Esophagus muscularis mucosa (tissue), 4 donors: ENCODE measurements at places on chromosomes 7 and 10. TPM values are rescaled to one million over a fixed set of nuclear protein-coding genes. Genes with fewer than 3 reads are reported as not detected.

Gene RAPGEF5
- 25.6 TPM for total RNA-seq

Gene HMX3
- total RNA-seq, result not detected

Gene TRIM4
- total RNA-seq, result 24.2 TPM

Gene INA
- 2.2 TPM for total RNA-seq

Gene LBX1
- total RNA-seq, result not detected

Gene CYP3A4
- not detected for total RNA-seq

Gene TLL2
- 2.1 TPM for total RNA-seq
